ENCODE measurements at places on chromosomes 5 and 9. TPM values are rescaled to one million over a fixed set of nuclear protein-coding genes. Genes with fewer than 3 reads are reported as not detected.

DNA sequence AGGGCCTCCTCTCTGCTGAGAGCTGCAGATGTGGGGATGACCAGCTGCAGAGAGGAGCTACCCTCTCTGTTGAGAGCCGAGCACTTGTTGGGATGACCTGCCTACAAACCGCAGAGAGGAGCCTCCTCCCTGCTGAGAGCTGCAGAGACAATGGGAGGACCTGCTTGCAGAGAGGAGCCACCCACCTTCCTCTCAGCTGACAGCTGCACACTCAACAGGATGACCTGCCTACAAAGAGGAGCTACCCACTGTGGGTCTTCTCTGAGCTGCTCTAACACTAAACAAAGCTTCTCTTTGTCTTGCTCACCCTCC is 19.6 kb downstream of the TMEM38B start:
- H3K4me3 ChIP-seq = no peak overlapping the region
- H3K4me1 ChIP-seq = no peaks in the 10 kb centered on the region
- H3K27me3 ChIP-seq = no peaks in the 10 kb centered on the region
- H3K36me3 ChIP-seq = no peaks in the 10 kb centered on the region
- no peak overlapping the region for H3K27ac ChIP-seq

Gene ZCCHC9
- 18.7 TPM for total RNA-seq

DNA sequence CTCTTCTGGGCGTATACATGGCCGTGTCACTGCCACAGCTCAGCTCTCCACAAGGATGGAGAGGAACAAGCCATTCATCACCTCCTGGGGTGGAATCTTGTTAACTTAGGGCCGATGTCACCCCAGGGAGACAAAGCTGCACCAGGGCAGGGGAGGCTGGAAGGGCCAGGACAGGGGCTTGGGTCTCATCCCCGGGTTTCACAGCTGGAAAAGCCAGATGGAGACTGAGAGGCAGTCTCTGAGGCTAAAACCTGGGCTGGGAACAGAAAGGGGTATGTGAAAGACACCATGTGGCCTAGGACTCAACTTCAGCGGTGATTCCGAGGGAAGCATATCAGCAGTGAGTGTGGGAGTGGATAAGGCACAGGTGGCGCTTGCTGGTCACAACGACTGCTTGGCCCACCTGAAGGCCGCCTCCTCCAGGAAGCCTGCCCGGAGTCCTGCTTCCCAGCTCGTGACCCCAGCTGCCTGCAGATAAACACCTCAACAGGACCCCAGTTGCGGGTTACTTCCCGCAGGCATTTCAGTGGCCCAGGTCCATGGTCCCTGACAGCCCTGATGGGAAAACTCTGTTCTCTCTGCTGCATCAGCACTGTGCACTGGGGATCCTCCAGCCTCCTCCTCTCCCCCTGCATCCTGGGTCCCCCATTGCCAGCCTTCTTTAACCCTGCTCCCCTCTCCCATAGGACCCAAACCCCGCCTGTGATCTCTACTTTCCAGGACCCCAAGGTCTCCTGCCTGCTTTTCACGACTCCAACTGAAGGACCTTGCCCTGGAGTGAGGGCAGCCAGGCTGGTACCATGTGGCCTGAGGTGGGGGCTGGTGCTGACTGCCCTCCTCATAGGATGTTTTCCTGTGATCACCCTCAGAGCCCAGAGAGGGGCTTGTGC is 51.7 kb upstream of the FCN1 start:
- H3K4me1 ChIP-seq = no peaks in the 10 kb centered on the region
- no peak overlapping the region for H3K27ac ChIP-seq
- peaks cover 30% of the 10 kb centered on the region for H3K27me3 ChIP-seq
- no peaks in the 10 kb centered on the region for H3K36me3 ChIP-seq
- no peak overlapping the region for H3K4me3 ChIP-seq

Gene MOB3B
- total RNA-seq = 19.3 TPM

Gene C1QTNF2
- 0.48 TPM for total RNA-seq

Gene ZFP2
- 2.1 TPM for total RNA-seq

- no peak overlapping the region for H3K27ac ChIP-seq
- H3K36me3 ChIP-seq = no peaks in the 10 kb centered on the region
- H3K27me3 ChIP-seq = no peaks in the 10 kb centered on the region
- DNase-seq = no peak
- no peak overlapping the region for H3K4me3 ChIP-seq
These were observed 3.6 kb downstream of the RPS23 start for GRCh38 chr5:82274343-82275211.

DNA sequence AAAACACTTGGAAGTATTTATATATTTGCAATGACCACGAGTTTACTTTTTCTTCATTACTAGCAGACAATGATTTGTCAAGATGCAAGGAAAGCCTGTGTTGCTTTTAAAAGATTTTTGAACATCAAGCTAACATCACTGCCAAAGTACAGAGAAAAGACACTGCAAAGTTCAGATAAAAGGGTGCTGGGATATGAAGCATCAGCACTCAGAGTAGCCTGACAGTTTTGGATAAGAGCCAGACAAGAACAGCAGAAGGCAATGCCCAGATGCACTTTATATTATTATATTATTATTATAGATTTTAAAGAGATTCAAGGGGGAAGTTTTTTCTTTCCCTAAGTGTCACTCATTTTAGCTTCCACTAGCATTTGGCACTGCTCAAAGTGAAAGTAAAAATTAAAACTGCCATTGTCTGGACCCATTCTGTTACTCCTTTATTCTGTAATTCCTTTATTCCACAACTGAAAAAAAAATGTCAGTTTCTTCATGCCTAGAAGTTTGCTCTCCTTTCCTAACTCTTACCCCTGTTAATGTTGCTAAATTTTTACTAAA is 240.6 kb downstream of the EFNA5 start:
- no peaks in the 10 kb centered on the region for H3K4me1 ChIP-seq
- no peaks in the 10 kb centered on the region for H3K27me3 ChIP-seq
- no peaks in the 10 kb centered on the region for H3K36me3 ChIP-seq
- H3K4me3 ChIP-seq = peak overlapping the region; percentile 2
- DNase-seq = no peak

GRCh38 chr5:159511570-159511969 is 181.3 kb upstream of the IL12B start:
- H3K27ac ChIP-seq = no peak overlapping the region
- H3K36me3 ChIP-seq = no peaks in the 10 kb centered on the region
- DNase-seq = no peak
- no peak overlapping the region for H3K4me3 ChIP-seq
- peaks cover 9% of the 10 kb centered on the region for H3K27me3 ChIP-seq
- no peaks in the 10 kb centered on the region for H3K4me1 ChIP-seq

Gene AMACR
- 8.2 TPM for total RNA-seq

DNA sequence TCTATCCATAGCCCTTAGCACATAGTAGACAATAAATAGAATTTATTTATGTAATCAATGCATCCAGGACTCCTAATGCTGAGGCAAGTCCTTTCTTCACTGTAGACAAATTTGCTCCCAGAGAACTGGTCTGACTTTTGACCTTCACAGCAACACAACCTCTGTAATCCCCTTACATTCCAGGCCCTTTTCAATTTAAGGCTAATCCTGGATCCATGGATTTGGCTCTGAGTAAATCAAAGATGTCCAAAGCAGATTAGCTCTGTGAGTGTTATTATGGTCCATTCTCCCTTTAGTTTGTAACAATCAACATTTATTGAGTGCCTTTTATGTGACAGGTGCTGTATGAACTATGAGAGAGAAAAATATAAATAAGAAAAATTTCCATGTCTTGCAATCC is 27.4 kb upstream of the TMC1 start:
- no peak overlapping the region for H3K4me3 ChIP-seq
- no peak overlapping the region for H3K27ac ChIP-seq
- no peaks in the 10 kb centered on the region for H3K36me3 ChIP-seq
- H3K4me1 ChIP-seq = no peaks in the 10 kb centered on the region

Gene CTSV
- total RNA-seq = 2.0 TPM

Data from breast epithelium (tissue), 4 donors.